Common myeloid progenitor, CD34-positive (primary cell): ENCODE measurements at places on chromosomes 7 and 10.
A peak's percentile ranks its signal among the peaks of the same experiment; 100 is the strongest.

GRCh38 chr7:101602484-101603241 is 26.4 kb downstream of the MYL10 start:
- DNase-seq = peak; percentile 79

DNA sequence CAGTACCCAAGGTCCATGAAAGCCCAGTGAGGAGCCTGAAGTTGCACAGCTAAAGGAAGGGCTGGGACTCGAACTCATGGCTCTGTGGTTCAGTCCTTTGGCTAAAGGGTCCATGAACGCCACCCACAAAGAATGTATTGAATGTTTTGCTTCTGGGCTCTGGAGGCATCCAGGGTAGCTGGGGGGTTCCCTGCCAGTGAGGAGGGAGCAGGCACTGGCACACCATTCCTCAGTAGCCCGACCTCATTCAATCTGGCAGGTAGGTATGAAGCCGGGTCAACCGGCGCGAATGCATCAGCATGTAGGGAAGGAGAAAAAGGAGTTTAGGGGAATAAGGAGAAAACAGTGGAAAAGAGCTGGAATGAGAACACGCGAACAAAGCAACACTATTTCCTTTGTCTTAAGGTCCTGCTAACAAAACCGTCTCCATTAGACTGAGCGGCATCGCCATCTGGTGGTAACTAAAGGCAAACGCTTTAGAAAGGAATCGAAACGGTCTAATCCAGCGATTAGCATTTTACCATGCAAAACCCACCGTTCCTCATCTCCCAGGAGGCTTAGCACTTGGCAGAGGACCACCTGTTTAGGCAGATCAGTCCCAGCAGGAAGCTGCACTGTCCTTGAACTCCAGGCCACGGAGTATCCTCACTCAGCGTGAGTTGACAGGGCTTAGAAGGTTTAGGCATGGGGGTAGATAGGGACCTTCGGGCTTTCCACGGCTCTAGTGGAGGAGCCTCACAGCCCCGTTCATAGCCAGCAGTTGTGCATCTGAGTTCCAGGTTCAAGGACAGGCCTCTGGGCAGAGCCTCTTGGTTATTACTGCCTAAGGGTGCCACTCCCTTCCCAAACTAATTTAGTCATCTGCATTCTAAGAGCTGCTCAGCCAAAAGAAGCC is 122.8 kb downstream of the UBE2H start:
- peak; percentile 75 for DNase-seq

DNA sequence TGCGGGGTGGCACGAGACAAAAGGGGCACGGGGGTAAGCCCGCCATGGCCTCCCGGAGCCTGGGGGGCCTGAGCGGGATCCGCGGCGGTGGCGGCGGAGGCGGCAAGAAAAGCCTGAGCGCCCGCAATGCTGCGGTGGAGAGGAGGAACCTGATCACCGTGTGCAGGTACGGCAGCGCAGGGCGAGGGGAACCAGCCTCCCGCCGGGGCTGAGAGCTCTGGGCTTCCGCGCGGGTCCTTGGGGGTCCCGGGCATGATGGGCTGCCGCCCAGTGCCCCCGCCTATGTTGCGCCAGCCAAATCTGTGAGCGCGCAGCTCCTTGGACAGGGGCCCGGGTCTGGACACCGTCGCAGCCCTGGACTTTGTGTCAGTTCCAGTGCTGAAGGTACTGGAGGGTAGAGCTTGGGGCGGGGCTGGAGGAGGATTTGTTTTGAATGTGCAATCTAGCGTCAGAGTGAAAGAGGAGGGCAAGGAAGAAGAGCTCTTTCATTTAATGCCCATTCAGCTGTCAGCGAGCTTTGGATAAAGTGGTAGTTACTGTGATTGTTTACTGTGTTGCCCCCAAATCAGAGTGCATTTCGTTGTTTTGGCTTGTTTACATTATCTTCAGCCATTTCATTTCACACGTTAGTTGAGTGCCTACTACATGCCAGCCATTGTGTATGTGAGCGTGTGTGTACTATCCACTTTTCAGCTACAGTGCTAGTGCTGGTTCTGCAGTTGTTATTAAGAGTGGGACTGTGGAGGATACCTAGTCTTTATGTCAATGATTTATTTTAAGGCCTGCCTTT is 777 bp downstream of the RUNDC3B start:
- peak; percentile 46 for DNase-seq

- no peak for DNase-seq
Measured at GRCh38 chr7:158120316-158120715, 467.3 kb downstream of the PTPRN2 start.

GRCh38 chr10:20418286-20418685 is 478.8 kb downstream of the NEBL start:
- no peak for DNase-seq

DNA sequence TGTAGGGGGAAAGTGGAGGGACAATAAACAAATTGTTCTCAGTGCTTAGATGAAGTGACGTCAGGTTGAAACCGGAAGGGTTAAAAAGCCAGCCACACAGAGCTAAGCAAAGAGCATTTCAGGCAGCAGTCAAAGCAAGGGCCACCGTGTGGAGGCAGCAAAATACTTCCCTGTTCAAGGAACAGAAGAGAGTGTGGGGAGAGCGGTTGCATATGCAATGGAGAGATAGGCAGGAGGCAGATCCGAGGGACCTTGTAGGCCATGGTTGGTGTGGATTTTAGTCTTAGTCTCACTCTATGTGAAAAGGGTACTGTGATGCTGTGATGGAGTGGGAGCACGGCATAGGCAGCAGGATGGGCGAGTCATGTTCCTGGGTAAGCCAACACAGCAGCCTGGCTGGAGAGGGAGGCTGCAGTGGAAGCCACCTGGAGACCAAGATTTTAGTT is 3.8 kb upstream of the STN1 start:
- DNase-seq = peak; percentile 82

GRCh38 chr7:101819183-101819582 is 1.8 kb downstream of the CUX1 start:
- DNase-seq = no peak

GRCh38 chr7:151792086-151792485 is 84.8 kb downstream of the PRKAG2 start:
- no peak for DNase-seq

GRCh38 chr7:45595809-45596664 is 21.9 kb downstream of the ADCY1 start:
- DNase-seq = no peak

GRCh38 chr10:43900571-43900970 is 251.9 kb upstream of the ZNF32 start:
- DNase-seq = no peak

- DNase-seq = peak; percentile 59
Measured at GRCh38 chr10:96998329-96998888, 166.3 kb downstream of the LCOR start.

GRCh38 chr10:84659027-84659426 is 330.6 kb downstream of the CCSER2 start:
- no peak for DNase-seq

GRCh38 chr10:48517482-48517881 is 87.4 kb downstream of the ARHGAP22 start:
- no peak for DNase-seq

DNA sequence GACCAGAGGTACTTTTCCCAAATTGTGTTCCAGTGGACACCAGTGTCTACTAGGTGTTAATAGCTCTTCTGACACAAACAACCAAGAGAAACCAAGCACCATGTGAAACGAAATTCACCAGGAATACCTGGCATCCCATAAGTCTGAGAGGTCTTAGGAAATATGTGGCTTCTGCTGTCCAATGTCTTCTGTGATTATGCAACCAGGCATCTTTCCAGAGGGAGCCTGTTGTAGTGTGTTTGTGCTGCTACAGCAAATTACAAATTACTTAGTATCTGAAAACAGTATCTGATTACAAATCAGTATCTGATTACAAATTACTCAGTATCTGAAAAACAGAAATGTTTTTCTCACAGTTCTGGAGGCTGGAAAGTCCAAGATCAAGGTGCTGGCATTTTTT is 133.6 kb upstream of the NPVF start:
- DNase-seq = no peak

GRCh38 chr7:87831097-87831496 is 45.1 kb downstream of the SLC25A40 start:
- DNase-seq = no peak
